CD4-positive, alpha-beta T cell (primary cell): ENCODE measurements at places on chromosomes 6 and 20. TPM values are rescaled to one million over a fixed set of nuclear protein-coding genes. Genes with fewer than 3 reads are reported as not detected.

The MYLK4 gene
- 1.6 TPM for total RNA-seq

The CYP21A2 gene
- total RNA-seq, result 0.17 TPM

DNA sequence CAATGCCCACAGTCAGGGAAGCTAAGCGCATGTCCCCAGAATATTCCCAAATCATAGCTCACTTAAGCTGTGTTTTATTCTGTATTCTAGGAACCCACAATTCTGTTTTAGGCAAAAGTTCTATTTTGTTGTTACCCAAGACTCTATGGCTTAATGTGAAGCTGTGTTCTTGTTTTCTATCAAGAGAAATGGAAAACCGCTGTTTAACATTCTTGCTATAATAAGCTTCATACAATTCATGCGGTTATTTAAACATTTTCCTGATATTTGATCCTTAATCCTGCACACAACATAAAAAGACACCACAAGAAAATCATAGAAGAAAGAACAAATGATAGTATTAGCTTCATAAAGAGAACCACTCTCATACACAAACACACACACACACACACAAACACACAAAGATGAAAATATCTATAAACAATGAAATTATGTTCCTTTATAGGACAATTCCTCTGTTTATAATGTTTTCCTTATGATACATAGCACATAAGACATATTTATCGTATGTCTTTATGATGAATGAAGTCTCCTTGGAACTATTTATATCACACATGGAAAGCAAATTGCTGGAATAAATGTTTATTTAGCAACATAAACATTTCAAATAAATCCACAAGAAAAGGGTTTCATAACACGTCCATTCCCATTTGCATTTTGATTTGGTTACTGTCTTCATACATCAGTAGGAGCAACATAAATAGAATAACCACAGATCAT is 16.4 kb upstream of the COL21A1 start:
- DNase-seq, result no peak

DNA sequence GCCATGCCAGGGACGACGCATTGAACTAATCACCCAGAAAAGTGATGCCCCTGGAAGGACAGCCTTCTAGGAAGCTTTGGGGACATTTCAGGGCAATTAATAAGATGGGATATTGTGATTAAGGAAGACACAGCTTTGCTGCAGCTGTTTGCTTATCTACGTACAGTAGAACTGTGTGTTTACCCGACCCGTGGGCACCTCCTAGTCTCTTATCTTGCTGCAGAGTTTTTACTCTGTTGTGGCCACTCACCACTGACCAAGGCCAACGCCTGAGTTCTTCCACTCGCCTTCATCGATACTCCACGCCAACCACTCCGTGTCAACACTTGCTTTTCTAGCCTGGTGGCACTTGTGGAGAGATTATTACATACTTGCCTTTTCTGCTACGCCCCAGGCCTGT is 105.9 kb upstream of the MLN start:
- DNase-seq, result no peak

DNA sequence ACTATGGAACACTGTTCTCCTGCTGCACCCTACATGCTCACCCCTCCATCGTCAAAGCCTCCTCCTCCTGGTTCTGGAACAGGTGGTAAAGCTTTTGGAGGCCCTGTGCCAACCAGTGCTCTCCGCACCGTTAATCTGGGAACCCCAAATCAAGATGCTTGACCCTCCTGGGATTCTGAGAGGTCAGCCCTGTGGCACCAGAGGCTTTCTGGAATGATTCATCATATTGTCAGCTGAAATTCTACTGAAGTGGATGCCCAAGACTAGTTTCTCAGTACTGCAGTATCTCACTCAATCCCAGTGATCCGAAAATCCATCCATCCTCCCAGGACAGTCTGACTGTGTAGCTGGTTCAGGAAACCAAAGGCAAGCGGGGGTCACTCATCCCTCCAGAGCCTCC is 92.7 kb downstream of the TRERF1 start:
- DNase-seq, result no peak

GRCh38 chr6:169886631-169887227 is 135.3 kb downstream of the ERMARD start:
- no peak for DNase-seq

DNA sequence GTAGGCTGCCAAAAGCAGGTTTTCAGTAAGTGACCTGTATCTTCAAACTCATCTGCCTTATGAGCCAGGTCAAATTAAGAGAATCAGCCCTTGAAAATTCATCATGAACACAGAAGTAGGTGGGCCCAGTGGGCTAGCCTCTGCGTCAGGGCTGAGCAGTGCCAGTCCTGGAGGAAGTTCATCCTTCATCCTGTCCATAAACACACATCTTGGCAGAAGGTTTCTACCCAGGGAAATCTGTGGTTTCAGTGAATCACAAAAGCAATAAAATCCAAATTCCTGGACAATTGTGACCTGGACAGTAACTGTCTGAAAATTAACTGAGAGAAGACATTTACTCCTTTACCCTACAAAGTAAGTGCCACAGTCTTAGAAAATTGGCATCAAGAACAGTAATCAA is 72.4 kb downstream of the ATG5 start:
- no peak for DNase-seq

DNA sequence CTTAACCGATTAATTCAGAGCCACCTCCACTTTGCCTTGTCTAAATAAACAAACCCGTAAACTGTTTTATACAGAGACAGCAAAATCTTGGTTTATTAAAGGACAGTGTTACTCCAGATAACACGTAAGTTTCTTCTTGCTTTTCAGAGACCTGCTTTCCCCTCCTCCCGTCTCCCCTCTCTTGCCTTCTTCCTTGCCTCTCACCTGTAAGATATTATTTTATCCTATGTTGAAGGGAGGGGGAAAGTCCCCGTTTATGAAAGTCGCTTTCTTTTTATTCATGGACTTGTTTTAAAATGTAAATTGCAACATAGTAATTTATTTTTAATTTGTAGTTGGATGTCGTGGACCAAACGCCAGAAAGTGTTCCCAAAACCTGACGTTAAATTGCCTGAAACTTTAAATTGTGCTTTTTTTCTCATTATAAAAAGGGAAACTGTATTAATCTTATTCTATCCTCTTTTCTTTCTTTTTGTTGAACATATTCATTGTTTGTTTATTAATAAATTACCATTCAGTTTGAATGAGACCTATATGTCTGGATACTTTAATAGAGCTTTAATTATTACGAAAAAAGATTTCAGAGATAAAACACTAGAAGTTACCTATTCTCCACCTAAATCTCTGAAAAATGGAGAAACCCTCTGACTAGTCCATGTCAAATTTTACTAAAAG is 2.7 kb downstream of the FOXC1 start:
- DNase-seq, result no peak

- no peak for DNase-seq
These were observed 608.4 kb downstream of the HDGFL1 start for GRCh38 chr6:23177806-23178205.

GRCh38 chr6:41674231-41675000 is 36.1 kb downstream of the MDFI start:
- DNase-seq, result no peak

DNA sequence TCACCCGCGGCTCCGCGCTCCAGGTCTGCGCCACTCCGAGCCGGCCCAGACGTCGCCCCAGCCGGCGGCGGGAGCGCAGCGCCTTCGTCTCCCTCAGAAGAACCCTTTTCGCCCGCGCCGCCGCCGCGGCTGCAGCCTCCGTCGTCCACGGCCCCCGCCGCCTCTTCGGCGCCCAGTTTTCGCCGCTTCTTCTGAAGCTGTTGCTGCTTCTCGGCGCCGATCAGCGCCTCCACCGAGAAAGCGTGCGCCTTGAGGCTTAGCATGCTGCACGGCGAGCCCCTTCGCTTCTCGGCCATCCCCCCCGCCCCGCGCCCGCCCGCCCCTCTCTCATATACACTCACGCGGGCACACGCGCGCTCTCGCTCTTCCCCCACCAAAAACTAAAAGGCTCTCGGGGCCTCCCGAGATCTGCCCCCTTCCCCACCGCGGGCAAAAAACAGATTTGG is 489 bp downstream of the TBX18 start:
- no peak for DNase-seq

- DNase-seq, result no peak
These were observed 20.6 kb upstream of the ARHGAP18 start for GRCh38 chr6:129730477-129731165.

- peak; percentile 42 for DNase-seq
These were observed 11.5 kb upstream of the ZNF133 start for GRCh38 chr20:18276821-18277220.

- no peak for DNase-seq
These were observed 28.2 kb upstream of the RPS6KA2 start for GRCh38 chr6:166655251-166655650.

GRCh38 chr6:41072836-41073202 is at the start of gene NFYA:
TSS of gene NFYA (plus strand) at chr6:41072974. CDS start at chr6:41079090, 6,116 bp downstream.
- DNase-seq, result peak; percentile 100

- no peak for DNase-seq
These were observed 58.6 kb upstream of the SLC32A1 start for GRCh38 chr20:38665506-38666285.
